Stimulated activated CD8-positive, alpha-beta memory T cell treated with anti-CD3 and anti-CD28 coated beads, Interleukin-7, amount 100 ng/mL, for 4 hours (primary cell): ENCODE measurements at places on chromosomes 13 and 19.

GRCh38 chr19:44767295-44768180 is 10.2 kb upstream of the CBLC start:
- DNase-seq = no peak

DNA sequence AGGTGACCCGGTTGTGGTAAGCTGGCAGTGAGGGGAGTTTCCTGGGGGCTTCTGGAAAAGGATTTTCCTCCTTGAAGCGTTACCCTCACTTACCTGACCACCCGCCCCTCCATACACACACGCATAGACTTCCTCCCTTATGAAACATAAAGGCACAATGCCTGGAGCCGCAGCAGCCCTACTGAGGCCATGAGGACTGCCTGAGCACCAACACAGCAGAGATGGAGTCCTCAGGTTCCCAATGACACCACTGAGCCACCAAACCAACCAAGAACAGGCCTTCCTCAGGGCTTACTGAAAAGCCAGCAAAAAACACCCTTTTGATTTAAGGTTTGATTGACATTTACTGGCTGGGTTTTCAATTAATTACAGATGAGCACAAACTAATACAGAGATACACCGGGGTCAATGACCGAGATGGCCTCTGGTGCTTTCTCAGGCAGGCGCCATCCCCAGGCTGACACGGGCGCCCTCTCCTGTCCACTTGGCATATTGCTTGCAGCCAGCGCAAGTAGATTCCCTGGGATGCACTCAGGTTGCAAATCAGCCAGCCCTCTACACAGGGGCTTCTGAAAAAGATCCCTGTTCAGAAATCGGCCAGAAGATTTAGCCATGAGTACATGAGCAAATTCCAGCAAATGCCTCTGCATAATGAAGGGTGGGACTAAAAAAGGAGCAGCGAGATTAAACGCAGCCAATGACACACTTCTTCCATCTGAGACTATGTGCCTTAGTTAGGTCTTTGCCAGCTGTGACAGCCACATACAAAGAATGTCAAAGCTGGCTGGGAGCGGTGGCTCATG is 14.8 kb downstream of the OPA3 start:
- no peak for DNase-seq

- no peak for DNase-seq
These were observed 113.5 kb downstream of the COG6 start for GRCh38 chr13:39768962-39769361.

DNA sequence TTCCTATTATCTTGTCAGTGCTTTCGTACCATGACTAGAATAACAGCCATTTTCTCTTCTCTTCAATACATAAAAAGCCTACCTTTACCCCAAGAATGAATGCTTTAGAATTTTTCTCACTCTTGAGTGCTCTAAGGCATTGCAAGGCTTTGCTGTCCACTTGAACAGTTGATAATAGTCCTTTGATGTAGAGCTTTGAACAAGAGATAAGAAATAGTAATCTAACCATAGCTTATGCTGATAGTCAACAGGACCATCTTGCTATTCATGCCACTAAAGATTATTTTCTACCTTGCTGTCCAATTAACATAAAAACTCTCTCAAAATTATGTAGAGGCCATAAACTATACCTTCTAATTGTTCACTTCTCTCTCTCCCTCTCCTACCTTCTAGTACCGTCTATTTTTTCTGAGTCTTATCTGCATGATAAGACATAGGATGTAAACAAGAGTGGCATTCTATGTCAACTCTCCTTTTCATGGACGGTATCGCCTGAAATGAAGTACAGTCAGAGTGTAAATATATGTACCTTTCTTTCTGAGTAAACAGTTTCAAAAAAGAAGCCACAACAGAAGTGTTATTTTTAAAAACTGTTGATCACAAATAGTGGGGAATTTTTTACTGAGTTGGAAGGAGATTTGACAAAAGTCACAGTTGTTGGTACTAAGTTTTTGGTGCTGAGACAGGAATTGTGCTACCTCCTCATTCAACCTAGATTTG is 297.9 kb downstream of the NDFIP2 start:
- DNase-seq = no peak

DNA sequence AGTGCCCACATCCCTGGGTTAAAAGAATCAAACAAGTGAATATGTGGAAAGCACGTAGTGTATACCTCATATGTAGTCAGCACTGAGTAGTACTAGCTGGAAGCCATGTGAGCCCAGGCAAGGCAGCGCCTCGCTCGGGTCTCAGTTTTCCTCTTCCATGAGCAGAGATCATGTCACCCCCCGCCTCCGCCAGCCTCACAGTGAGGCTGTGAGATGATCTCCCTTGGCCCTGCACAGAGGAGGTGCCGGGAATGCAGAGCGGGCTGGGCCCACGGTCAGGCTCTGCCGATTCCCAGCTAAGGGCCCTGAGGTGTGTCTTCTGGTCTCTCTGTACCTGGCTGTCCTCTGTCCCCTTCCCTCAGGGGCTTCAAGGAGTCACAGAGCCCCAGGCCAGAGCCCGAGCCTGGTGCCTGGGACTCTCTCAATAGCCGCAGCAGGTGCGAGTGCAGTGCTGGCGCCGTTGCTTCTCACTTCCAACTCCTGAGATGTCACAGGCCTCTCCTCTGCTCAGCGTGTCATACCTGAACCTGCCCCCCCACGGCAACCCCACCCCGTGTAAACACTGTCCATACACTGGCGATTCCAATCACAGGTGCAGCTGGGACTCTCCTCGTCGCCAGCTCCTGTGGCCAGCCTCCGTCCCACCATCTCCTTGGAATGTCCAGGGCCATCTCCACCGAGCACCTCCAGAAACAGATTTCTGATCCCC is 26.9 kb downstream of the DPF1 start:
- no peak for DNase-seq

DNA sequence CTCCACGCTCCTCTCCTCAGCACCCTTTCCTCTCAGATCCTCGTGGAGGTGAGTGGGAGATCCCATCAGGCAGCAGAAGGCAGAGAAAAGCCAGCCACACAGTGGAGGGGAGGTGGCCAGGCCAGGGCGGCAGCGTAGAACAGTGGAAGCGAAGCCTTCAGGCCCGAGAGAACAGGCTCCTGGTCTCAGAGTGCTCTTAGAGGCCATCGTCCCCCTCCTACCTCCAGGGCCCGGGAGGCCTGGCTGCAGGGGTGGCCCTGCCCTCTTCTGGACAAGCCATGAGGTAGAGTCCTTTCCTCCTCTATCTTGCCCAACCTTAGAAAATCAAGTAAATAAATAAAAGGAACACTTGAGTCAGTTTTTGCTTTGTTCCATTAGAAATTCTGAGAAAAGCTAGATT is 202.0 kb downstream of the KATNAL1 start:
- DNase-seq = no peak
